Aorta (tissue), 5 donors: ENCODE measurements at places on chromosomes 5 and 9.

GRCh38 chr5:32066448-32066847 is 107.7 kb downstream of the GOLPH3 start:
- DNase-seq: no peak

- no peak for DNase-seq
Observed at GRCh38 chr9:87337335-87338087, 160.2 kb upstream of the DAPK1 start.

- DNase-seq: no peak
Observed at GRCh38 chr9:123753669-123754258, 176.2 kb downstream of the DENND1A start.

DNA sequence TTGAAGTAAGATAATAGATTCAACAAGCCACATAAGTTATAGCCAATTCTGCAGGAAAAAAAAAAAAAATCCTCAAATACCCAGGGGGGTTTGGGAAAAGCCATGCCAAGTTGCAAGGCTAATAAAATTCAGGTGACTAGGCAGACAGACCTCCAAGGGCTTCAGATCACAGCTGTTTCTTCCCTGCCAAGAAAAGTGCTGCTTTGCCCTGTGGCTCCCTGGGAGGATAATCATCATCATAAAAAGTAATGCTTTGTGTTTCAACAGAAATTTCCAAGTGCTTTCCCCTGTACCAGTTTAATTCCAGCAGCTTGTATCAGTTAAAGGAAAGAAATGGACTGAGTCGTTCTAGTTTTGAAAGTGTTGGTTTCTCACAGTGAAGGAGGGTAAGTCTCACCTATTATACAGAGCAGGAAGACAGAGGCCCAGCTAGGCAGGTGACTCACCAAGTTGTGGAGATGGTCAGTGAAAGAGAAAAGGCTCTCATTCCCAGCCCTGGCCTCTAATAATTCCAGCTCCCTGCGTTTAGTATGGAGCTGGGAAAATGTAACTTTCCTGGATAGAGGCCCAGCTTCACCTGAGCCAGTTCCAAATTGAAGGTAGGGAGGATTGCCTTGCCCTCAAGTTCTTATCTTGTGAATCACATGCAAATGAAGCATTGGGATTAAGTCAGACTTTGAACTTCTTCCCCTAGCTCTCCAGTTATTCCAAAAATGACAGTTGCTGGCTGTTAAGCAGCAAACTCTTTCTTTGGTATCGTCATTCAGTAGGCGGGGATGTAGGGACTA is 263.4 kb downstream of the GRIA1 start:
- no peak for DNase-seq

- DNase-seq: no peak
Observed at GRCh38 chr5:137401946-137402345, 97.2 kb downstream of the SPOCK1 start.

DNA sequence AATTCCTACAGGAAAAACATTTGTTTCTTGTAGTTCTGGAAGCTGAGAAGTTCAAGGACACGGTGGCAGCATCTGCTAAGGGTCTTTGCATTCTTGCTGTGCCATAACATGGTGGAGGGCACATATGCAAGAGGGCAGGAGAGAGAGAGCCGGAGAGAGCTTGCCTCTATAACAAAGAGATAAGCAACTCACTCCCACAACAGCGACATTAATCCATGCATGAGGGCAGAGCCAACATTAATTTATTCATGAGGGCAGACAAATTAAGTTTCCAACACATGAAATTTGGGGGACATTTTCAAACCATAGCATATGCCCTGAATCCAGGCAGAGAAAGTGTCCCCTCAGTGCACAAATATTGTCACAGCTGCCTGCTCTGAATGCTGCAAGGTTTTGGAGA is 4.4 kb upstream of the GTF3C5 start:
- DNase-seq: no peak

GRCh38 chr5:150285114-150285513 is 4.5 kb downstream of the CAMK2A start:
- DNase-seq: no peak

DNA sequence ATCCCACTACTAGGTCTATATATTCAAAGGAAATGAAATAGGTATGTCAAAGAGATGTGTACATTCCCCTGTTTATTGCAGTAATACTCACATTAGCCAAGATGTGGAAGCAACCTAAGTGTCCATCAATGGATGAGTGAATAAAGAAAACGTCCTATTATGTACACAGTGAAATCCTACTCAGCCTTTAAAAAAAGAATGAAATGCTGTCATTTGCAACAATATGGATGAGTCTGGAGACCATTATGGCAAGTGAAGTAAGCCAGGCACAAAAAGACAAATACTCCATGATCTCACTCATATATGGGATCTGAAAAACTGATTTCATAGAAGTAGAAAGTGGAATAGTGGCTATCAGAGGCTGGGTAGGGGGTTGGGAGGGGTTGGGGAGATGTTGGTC is 909.1 kb upstream of the DMAC1 start:
- DNase-seq: no peak

DNA sequence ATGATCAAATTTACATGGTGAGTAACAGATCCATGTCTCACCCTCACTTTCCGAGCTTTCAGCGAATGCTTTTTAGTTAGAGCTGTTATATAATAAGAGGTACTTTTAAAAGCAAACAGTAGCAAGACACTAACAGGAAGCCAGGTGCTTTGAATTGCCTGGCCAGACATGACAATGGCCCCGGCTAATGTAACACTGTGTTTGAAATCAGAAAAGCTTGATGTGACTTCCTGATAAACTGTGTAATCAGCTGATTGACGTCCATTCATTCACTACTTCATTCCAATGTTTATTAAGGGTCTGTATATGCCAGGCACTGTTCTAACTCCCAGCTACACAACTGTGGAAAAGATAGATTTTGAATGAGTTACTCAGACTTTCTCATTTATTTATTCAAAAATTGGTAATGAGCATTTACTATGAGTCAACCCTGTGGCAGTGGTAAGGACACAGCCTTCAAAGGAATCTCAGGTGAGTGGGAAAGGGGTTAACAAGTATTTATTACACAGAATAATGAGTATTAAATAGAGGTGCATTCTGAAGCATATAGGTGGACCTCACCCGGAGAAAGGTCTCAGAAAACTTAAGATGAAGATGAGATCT is 26.6 kb downstream of the DPYSL3 start:
- no peak for DNase-seq

GRCh38 chr9:80707120-80707519 is 982.2 kb downstream of the TLE1 start:
- no peak for DNase-seq

GRCh38 chr5:6552612-6553011 is 80.2 kb downstream of the NSUN2 start:
- DNase-seq: peak; percentile 69

- no peak for DNase-seq
Observed at GRCh38 chr5:82748688-82749460, 328.3 kb downstream of the TMEM167A start.

DNA sequence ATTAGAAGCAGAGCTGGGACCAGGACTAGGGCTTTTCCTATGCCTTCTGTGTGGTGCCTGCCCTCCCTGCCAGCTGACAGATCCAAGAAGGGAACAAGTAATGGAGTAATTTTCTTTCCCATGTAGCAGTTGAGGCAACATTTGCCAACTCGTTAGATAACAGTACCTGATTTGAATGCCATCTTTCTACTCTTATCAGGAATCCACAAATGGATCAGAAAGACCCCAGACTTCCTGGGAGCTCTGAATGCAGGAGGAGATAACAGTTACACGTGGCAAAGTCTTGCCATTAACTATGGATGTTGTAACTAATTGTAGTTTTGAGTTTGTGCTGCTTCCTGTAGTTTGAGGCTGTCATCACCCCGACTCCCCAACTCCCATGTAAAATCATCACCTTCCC is 39.2 kb downstream of the RCL1 start:
- no peak for DNase-seq

DNA sequence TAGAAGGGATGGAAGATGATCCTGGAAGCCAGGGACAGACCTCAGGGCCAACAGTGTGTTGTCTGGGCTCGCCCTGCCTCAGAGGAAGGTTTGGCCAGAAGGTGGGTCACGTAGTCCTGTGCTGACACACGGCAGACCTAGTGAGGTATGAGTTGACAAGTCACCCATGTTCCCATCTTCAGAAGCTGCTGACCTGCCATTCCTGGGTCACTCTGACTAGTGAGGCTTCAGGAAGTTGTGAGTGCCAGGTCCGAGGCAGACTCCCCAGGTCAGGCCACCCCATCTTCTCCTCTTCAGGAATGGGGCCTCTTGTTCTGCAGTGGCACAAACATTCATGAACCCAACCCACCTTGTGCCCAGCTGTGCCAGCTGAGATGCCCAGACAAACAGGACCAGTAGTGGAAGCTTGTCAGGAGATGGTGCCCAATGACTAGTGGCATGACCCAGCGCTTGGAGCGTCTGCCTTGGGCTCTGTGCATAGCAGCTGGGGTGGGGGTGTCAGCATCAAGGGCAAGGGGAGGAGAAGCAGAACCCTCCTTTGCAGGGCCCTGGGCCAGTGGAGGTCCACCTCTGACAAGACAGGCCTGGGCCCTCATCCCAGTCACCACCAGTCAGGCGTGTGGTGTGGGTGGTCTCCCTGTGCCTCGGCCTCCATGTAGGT is 16.8 kb upstream of the ANGPTL2 start:
- DNase-seq: peak; percentile 37

GRCh38 chr5:78647351-78647818 is 1.2 kb downstream of the LHFPL2 start:
- peak; percentile 78 for DNase-seq

- DNase-seq: no peak
Observed at GRCh38 chr5:155258161-155258560, 244.6 kb downstream of the KIF4B start.

DNA sequence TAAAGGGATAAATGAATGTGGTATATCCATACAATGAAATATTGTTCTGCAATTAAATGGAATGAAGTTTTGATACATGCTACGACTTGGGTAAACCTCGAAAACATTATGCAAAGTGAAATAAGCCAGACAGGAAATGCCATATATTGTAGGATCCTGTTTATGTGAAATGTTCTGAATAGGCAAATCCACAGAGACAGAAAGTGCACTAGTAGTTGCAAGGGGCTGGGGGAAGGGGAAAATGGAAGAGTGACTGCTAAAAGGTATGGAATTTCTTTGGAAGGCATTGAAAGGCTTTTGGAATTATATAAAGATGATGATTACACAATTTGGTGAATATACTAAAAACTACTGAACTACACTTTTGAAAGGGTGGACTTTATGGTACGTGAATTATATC is 97.0 kb downstream of the FOXD1 start:
- no peak for DNase-seq

- no peak for DNase-seq
Observed at GRCh38 chr9:127960410-127961154, 20.2 kb downstream of the EEIG1 start.

DNA sequence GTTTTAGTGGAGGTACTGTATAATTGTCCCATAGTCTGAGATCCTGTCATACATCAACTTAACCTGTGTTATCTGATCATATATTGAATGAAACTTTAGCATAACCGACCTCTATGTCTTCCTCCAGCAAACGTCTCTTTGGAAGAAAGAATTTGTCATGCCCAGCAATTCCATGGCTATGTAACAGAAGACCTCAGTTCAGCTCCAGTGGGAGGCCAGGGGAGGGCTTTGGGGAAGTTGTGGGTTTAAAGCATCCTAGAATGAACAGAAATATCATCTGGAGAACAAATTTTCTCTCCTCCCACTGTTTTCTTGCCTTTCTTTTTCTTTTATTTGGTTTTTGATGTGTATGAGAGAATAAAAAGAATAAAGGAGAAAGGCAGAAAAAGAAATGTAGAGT is 164.5 kb downstream of the GAS1 start:
- DNase-seq: no peak

- DNase-seq: no peak
Observed at GRCh38 chr5:177374211-177374610, 10.0 kb upstream of the SLC34A1 start.

DNA sequence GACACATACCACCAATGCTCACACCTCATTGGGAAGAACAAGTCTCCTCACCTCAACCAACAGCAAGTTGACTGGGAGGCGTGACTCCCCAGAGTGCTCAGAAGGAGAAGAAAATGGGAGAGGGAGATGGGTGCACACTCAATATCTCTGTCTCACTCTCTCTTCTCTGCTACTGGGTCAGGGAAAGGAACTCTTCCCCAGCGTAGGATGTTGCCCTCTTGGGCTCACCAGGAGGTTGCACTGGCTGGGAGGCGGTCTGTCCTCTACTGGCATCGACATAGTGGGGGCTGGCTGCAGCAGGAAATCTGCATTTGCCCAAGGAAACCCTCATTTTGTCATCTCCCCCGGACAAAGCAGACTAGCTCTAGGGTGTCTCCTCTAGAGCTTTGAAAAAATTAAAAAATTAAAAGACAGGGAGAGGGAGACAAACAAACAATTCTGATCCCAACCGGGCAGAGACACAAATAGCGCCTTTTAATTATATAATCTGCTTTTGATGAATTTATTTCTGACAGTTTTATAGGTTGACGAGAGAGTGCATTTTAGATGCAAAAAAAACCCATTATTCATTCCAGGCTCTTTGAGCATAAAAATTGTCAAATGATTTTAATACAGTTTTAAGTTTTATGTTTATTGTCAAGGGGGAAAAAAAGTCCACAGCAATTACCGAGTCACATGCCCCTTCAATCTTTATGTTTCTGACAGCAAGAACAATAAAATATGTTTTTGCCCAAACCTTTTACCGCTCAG is 179.3 kb upstream of the MVB12B start:
- no peak for DNase-seq

DNA sequence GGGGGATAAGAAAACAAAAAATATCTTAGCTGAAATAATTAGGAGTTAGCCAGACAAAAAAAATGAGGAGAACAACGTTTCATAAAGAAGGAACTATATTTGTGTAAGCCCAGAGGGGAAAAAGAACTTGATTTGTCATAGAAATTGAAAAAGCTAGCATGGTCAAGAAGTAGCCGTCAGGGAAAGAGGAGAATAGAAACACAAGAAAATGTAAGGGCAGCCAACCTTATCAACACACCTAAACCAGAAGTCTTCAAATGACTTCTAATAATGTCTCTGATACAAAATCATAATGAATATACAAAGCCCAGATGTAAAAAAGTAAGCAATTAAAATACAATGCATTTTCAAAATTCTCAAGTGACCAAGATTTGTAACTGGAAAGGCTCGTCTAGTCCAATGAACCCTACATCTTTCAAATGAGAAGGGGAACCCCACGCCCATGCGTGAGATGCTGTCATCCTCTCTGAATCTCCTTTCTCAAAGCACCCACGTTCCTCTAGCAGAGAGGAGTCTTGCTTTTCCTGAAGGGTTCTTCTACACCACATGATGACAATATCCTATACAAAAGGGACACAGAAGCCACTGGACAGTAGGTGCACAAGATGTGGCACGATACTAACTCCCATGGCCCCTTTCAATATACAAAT is 103.7 kb downstream of the ARL15 start:
- DNase-seq: no peak
